BJ (cell line): ENCODE measurements at places on chromosomes 2 and 18. TPM values are rescaled to one million over a fixed set of nuclear protein-coding genes. Genes with fewer than 3 reads are reported as not detected.

TLX2 gene
- polyA plus RNA-seq = not detected in 2 replicates

- DNase-seq = no peak
Observed at GRCh38 chr18:57353137-57353939, 981 bp downstream of the ST8SIA3 start.

TGIF1 gene
- polyA plus RNA-seq = 64.8 and 78.9 TPM in 2 replicates

- no peak for DNase-seq
Observed at GRCh38 chr2:30447149-30448045, at the start of gene LCLAT1. Gene LCLAT1, plus strand, starts transcription at chr2:30447246. Its CDS starts 78,345 bp downstream, at chr2:30525591.

DNA sequence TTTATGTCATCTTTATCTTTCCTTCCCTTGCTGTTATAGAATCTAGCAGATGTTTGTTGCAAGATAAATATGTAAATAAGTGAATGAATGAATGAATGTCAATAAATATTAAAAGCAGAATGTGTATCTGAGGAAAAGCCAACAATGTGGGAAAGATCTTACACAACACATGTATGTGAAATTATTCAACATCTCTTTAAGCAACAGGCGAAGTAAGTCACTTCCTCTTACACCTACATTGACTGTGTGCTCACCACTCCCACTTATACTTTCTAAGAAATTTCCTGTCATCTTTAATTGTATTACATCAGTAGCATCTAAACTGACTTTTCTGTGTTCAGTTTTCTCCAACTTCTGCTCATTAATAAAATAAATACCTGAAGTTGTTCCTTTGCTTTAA is 43.0 kb downstream of the RAD51AP2 start:
- no peak for DNase-seq

HOXD4 gene
- 0.12 and 0.28 TPM in 2 replicates for polyA plus RNA-seq
